ENCODE measurements at places on chromosomes 12 and 14.
A peak's percentile ranks its signal among the peaks of the same experiment; 100 is the strongest.

DNA sequence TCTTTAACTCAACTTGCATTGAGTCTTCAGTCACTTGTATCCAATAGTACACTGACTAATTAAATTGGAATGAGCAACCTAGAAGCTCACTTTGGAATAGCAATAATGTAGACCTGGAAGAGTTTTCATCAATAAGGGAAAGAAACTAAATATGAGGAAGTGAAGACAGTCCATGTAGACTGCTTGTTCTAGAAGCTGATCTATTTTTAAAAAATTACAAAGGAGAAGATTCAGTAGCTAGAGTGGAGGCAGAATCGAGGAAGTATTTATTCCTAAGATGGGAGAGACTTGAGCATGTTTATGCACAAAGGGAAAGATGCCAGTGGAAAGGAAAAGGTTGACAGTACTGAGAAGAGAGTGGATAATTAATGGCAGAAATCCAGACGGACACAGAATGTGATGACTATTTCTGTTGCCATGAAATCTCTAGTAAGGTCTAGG lies 156.3 kb upstream of the PDE3A start:
- H3K4me3 ChIP-seq, result no peak overlapping the region
- no peak overlapping the region for H3K27ac ChIP-seq
- no peaks in the 10 kb centered on the region for H3K27me3 ChIP-seq
- H3K36me3 ChIP-seq, result no peaks in the 10 kb centered on the region

GRCh38 chr14:68693926-68694325 lies 98.9 kb downstream of the ZFP36L1 start:
- H3K27ac ChIP-seq, result no peak overlapping the region
- DNase-seq, result no peak
- peaks cover 43% of the 10 kb centered on the region for H3K4me1 ChIP-seq
- H3K36me3 ChIP-seq, result no peaks in the 10 kb centered on the region

DNA sequence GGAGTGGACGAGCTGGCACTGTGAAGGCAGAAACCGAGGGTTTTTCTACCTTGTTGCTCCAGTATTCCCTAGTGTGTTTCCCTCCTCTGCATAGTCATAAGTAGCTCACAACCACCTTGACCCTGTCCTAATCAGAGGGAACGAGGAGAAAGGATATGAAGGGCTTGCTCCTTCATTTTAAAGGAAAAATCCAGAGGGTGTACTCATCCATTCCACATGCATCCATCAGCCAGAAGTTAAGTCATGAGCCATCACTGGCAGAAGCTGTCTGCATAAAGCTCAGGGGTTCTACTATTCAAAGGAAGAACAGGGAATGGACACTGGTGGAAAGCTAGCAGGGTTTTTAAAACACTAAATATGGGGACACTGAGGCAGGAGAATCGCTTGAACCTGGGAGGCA lies 84.3 kb upstream of the FOXN3 start:
- H3K27me3 ChIP-seq, result no peaks in the 10 kb centered on the region
- no peak for DNase-seq
- H3K4me3 ChIP-seq, result no peak overlapping the region
- H3K4me1 ChIP-seq, result no peaks in the 10 kb centered on the region
- H3K27ac ChIP-seq, result no peak overlapping the region

DNA sequence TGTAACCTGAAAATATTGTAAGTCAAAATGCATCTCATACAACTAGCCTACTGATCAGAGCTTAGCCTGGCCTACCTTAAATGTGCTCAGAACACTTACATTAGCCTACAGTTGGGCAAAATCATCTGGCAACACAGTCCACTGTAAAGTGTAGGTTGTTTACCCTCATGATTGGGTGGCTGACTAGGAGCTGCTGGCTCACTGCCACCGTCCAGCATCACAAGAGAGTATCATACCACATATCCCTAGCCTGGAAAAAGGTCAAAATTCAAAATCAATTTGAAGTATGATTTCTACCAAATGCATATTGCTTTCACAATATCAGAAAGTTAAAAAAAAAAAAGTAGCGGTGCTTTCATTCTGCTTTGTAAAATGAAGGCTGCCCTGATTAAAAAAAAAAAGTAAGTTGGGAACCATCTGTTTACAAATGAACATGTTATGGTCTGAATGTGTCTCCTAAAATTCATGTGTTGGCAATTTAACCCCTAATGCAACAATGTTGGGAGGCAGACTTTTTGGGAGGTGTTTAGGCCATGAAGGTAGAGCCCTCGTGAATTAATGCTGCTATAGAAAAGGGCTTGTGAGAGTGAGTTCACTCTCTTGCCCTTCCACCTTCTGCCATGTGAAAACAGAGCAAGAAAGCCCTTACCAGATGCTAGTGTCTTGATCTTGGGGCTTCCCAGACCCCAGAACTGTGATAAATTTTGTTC lies 211.8 kb downstream of the PPM1H start:
- no peak for DNase-seq
- no peaks in the 10 kb centered on the region for H3K36me3 ChIP-seq
- H3K4me1 ChIP-seq, result peaks cover 63% of the 10 kb centered on the region
- H3K4me3 ChIP-seq, result no peak overlapping the region
- no peaks in the 10 kb centered on the region for H3K27me3 ChIP-seq
- peak overlapping the region; percentile 85 for H3K27ac ChIP-seq

GRCh38 chr12:1499351-1499750 lies 95.0 kb downstream of the FBXL14 start:
- no peak for DNase-seq
- no peaks in the 10 kb centered on the region for H3K36me3 ChIP-seq
- no peaks in the 10 kb centered on the region for H3K27me3 ChIP-seq
- H3K4me1 ChIP-seq, result peaks cover 11% of the 10 kb centered on the region

GRCh38 chr12:47282206-47282605 lies 202.4 kb upstream of the AMIGO2 start:
- no peaks in the 10 kb centered on the region for H3K36me3 ChIP-seq
- no peak for DNase-seq
- no peak overlapping the region for H3K4me3 ChIP-seq
- H3K27ac ChIP-seq, result no peak overlapping the region

All from HCT116 (cell line).